CMK (cell line): ENCODE measurements at places on chromosomes 1 and 21.

GRCh38 chr1:230242326-230242725 is 175.3 kb downstream of the GALNT2 start:
- DNase-seq, result no peak

DNA sequence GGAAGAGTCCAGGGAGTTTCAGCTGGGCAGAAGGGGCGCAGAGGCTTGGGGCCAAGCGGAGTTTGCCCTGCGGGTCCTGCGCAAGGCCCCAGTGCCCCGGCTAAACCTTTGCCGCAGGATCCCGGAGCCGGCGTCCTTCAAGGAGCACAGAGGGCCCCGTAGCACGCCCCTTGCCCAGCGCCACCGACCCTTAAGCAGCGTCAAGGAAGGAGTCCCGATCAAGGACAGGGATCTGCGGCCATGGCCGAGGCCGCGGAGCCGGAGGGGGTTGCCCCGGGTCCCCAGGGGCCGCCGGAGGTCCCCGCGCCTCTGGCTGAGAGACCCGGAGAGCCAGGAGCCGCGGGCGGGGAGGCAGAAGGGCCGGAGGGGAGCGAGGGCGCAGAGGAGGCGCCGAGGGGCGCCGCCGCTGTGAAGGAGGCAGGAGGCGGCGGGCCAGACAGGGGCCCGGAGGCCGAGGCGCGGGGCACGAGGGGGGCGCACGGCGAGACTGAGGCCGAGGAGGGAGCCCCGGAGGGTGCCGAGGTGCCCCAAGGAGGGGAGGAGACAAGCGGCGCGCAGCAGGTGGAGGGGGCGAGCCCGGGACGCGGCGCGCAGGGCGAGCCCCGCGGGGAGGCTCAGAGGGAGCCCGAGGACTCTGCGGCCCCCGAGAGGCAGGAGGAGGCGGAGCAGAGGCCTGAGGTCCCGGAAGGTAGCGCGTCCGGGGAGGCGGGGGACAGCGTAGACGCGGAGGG is 520 bp downstream of the CLIC6 start:
- DNase-seq, result no peak

- no peak for DNase-seq
Measured at GRCh38 chr1:76240316-76240715, 165.8 kb downstream of the ST6GALNAC3 start.

DNA sequence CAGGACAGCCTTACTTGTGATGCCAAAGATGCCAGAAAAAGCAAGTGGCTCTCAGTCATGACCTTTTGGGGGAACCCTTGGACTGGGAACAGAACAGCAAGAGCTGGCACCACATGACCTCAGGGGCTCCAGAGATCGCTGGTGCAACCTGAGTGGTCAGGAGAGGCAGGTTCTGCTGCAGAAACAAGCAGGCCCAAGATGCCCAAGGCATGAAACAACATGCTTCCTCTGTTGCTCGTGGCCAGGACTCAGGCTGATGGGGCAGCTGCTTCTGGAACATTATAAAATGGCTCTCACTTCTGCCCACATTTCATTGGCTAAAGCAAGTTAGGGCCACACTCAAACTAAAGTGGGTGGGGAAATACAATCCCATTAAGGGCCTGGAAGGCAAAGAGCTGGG is 17.7 kb upstream of the CLSTN1 start:
- no peak for DNase-seq

GRCh38 chr1:152741656-152742055 is 16.2 kb upstream of the KPRP start:
- no peak for DNase-seq

GRCh38 chr1:72431810-72432209 is 149.5 kb upstream of the NEGR1 start:
- no peak for DNase-seq

- no peak for DNase-seq
Measured at GRCh38 chr1:160874935-160875334, 10.0 kb downstream of the ITLN1 start.

DNA sequence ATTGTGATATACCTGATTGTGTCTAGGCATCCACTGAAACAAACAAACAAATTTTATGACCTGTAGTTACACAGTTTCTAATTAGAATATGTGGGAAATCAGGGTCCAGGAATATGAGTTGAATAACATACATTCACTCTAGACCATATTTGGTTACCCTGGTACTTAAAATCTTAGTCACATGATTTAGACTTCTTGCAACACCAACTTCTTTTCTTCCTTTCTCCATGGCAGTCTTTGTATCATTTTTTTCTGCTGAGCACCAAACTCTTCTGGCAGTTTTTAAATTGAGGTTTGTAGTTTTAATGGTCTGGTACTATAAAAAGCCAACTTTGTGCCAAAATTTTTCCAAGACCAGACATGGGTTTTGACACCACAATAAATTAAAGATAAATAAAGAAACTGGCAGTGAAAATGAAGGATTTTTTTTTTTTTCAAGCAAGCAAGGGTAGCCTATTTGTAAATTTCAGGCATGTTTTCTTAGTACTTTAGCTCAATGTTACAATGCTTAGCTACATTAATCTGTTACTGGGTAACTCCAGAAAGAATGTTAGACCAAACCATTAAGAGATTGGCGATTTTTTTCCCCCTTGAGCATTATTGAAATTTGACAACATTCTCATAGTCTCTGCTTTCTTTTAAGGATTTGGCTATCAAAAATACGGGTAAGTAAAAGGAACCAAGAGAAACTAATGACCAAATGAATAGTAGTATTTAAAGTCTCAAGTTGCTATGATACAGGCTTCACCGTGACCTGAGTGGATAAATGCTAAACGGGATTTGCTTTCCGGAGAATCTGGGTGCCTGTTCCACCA is 108.5 kb downstream of the NFIA start:
- DNase-seq, result no peak
